ENCODE measurements at places on chromosomes 6 and 20.
A peak's percentile ranks its signal among the peaks of the same experiment; 100 is the strongest.

DNA sequence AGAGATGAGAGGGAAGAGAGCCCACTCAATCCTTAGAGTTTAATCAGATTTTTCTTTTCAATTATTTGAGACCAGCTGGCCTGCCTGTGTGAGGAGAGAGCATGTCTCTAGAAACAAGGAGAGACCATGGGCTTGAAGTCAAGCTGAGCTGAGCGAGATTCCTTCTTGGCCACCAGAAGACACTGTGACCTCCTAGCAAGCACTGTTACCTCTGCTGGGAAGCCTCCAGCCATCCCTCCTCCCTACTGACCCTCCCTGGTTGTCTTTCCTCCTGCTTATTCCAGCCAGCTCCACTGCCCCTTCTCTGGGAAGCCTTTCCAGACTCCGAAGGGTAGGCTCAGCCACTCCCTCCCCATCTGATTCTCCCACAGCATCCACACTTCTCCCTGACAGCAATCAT, 110.0 kb downstream of the SCML4 start:
- DNase-seq = no peak

DNA sequence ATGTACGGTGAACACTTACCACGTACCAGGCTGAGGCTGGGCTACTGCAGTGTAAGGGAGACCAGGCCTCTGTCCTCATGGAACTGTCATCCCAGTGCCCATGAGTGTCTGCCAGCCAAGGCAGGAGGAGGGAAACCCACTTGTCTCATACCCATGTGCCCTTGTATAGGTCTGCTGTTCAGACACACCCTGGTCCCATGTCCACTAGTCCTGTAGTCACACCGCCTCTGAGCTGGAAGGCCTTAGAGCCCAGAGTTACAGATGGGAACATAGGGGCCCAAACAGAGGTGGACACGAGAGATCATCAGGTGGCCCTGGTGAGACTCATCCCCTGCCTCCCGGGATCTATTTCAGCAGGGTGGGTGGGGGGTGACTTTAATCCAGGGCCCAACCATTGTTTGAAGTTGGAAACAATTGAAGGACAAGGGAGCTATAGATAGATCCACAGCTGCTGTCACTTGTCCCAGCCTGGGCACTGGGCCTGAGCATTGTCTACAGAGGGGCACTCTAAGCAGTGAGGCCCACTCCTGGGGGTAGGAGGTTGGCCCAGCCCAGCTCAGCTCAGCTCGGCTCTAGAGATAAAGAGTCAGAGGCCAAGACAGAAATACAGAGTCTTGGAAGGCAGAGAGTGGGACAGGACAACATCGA, 14.6 kb downstream of the MYH7B start:
- DNase-seq = no peak

DNA sequence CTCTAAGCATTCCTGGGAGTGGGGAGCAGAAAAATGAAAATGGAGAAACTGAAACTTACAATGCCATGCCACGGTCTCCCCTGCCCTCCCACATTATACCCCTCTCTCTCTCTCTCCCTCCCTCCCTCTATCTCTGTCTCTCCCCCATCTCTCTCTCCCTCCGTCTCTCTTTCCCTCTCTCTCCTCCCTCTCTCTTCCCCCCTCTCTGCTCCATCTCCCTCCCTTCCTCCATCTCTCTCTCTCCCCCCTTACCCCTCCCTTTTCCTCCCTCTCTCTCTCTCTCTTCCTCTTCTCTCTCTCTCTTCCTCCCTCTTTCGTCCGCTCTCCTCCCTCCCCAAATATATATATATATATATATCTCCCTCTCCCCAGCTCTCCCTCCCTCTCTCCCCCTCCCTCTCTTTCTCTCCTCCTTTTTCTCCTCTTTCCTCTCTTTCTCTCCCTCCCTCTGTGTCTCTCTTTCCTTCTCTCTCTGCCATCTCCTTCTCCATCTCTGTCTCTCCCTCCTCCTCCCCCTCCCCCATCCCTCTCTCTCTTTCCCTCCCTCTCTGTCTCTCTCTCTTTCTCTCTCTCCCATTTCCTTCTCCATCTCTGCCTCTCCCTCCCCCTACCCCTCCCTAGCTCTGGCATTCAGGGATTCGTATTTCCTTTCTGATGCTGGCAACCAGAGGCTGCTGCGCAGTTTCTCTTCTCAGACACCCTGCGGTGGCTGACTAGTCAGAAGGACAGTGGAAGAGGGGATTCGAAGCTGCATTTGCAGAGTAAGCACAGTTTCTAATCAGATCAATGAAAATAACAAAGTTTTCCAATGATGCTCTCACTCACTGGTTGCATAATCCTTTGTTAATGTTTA, 13.9 kb upstream of the VAPB start:
- peak; percentile 54 for DNase-seq

DNA sequence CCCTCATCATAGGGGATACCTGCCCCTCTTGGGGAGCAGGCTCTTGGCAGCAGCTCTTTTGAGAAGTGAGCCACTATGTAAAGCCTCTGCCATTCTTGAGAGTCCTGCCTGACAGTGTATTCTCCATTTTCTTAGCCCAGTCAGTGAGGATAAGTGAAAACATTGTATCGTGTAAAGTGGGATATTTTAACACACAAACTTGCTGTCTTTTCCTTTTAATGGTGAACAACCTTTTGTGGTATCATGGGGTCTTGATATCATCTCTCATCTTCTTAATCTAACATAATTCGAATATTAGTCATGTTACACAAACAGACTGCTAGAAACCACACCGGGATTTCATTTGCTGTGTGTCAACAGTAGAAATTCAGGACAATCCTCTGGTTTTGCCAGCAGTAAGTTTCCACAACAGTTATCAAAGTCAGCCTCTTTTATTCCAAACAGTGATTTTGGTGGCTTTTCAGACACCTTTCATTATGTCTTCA, 136.2 kb downstream of the HIVEP1 start:
- no peak for DNase-seq

DNA sequence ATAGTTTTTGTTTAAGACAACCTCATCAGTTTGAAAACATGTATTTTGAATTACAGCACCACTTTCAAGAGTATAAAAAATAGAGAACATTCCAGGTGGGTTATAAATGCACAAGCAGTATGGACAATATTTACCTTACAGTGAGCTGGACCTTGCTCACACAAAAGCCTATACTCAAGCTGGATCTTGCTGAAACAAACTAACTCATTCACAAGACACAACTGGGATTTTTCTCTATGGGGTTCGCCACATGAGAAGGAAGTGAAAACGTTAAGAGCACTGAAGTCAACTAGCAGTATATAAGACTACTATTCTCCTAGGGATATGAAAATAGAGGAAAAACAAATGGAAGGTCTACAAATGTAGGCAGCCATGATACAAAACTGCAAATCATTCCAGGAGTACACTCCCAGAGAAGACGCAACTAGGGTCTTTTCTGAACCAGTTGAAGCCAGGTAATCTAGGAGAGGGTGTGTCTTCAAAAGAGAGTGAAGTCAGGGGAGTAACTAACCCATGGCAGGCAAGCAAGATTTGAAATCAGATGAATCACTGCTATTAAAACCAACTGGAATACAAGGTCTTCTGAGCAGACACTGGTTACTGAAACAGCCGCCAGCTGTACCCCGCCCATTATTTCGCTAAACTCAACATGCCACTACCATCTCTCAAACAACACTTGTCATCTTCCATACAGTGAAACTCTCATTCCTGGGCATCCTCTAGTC, 26.5 kb downstream of the STAU1 start:
- no peak for DNase-seq
